Stomach (tissue), 19 donors: ENCODE measurements at places on chromosomes 7 and 10. TPM values are rescaled to one million over a fixed set of nuclear protein-coding genes. Genes with fewer than 3 reads are reported as not detected.

- no peak for DNase-seq
- no peak overlapping the region for H3K4me3 ChIP-seq
- no peaks in the 10 kb centered on the region for H3K27me3 ChIP-seq
- no peaks in the 10 kb centered on the region for H3K36me3 ChIP-seq
These were observed 65.2 kb upstream of the PODXL start for GRCh38 chr7:131621652-131622051.

DNA sequence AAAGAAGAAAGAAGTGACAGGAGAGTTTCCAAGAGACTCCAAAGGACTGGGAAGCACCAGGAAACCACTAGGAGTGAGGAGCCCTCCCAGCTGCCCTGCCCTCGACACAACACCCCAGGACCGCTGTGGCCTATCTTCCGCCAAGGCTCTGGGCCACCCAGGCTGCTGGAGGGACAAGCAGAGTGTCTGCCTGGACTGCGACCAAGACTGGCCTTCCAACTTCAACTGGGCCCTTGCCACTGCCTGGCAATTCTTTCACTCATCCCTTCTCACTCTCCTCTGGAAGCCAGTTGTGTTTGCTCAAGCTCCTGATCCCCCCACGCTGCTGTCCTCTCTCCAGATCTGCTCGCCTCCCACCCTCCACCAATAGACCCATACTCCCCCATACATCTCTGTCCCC lies 10.2 kb downstream of the KIAA1549 start:
- no peak overlapping the region for H3K27ac ChIP-seq
- H3K4me3 ChIP-seq, result no peak overlapping the region
- H3K27me3 ChIP-seq, result no peaks in the 10 kb centered on the region
- no peak for DNase-seq
- H3K4me1 ChIP-seq, result no peaks in the 10 kb centered on the region

DNA sequence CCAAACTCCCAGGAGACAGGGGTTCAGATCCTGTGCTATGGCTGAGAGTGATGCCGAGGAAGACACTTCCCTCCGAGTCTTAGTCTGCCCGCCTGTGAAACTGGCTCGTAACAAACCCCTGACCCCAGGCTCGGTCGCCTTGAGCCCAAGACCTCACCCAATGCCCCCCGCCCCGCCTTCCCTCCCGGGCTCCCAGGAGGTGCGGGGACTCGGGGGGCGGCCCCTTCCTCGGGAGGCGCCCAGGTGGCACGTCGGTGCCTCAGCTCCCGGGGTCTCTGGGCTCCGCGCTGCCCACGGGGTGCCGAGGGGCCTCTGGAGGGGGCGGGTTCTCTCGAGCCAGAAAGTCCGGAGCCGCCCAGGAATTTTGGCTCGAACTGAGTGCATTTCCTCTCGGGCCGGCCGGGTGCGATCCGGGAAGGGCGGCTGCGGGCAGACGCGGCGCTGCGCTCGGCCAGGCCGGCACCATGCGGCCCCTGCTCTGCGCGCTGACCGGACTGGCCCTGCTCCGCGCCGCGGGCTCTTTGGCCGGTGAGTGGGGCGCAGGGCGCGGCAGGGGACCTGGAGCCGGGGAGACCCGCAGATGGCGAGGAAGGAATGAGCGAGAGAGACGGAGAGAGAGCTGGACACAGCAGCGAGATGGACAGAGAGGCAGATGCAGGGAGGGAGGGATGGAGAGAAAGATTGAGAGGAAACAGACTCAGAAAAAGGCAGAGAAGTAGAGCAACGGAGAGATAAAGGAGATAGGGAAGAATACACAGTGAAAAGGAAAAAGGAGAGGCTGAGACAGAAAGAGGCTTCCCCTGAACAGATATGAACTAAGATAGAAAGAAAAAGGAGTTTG lies at the start of gene PLAC9:
Gene PLAC9, plus strand, starts transcription at position 432 of the 841 bp plus-strand sequence. Its CDS starts 33 bp downstream, at position 465.
- peak within 1 kb of the TSS; percentile 82 for H3K27ac ChIP-seq
- H3K4me1 ChIP-seq, result peaks cover 11% of the 10 kb centered on the region
- H3K36me3 ChIP-seq, result no peaks in the 10 kb centered on the region
- peak; percentile 77 for DNase-seq

- H3K27me3 ChIP-seq, result no peaks in the 10 kb centered on the region
- H3K4me1 ChIP-seq, result peaks cover 51% of the 10 kb centered on the region
- no peaks in the 10 kb centered on the region for H3K36me3 ChIP-seq
- H3K27ac ChIP-seq, result no peak overlapping the region
- H3K4me3 ChIP-seq, result no peak overlapping the region
These were observed 166.2 kb downstream of the FAM107B start for GRCh38 chr10:14608381-14609001.

- no peak overlapping the region for H3K4me3 ChIP-seq
- no peaks in the 10 kb centered on the region for H3K27me3 ChIP-seq
- DNase-seq, result no peak
These were observed 33.1 kb upstream of the MKLN1 start for GRCh38 chr7:131294553-131294952.

DNA sequence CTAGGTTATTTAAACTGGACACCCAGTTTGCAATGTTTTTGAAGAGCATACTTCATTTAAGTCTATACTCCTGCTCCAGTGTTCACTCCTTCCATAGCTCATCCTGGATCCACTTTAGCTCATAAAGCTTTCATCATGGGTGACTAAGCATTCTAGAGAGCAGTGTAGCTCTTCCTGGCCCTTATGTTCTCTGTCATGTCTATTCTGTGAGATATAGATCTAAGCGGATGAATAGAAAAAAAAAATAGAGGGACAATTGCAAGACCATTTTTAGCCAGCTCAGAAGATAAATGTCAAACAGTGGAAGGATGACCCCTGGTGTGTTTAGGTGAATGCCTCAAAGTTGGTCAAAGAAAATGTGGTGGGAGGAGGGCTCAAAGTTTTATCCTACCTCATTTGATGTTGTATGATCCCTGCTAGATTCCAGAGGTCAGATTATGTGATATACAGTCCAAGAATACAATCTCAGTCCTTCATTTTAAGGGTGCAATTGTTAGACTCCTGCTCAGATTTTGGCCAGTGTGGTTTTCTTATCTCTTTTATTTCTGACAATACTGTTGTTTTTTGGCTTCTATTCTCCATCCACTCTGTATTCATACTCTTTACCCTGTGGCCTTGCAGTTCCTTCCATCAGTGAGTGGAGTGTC lies 7.5 kb upstream of the HECW1 start:
- H3K27me3 ChIP-seq, result peaks cover 3% of the 10 kb centered on the region
- DNase-seq, result no peak
- H3K4me3 ChIP-seq, result no peak overlapping the region
- H3K27ac ChIP-seq, result no peak overlapping the region
- no peaks in the 10 kb centered on the region for H3K4me1 ChIP-seq

- H3K27me3 ChIP-seq, result no peaks in the 10 kb centered on the region
- no peak for DNase-seq
- no peak overlapping the region for H3K27ac ChIP-seq
- H3K4me3 ChIP-seq, result no peak overlapping the region
These were observed 114.7 kb downstream of the ODAD2 start for GRCh38 chr10:27884185-27884641.

Gene COPG2
- 7.6 TPM for total RNA-seq

DNA sequence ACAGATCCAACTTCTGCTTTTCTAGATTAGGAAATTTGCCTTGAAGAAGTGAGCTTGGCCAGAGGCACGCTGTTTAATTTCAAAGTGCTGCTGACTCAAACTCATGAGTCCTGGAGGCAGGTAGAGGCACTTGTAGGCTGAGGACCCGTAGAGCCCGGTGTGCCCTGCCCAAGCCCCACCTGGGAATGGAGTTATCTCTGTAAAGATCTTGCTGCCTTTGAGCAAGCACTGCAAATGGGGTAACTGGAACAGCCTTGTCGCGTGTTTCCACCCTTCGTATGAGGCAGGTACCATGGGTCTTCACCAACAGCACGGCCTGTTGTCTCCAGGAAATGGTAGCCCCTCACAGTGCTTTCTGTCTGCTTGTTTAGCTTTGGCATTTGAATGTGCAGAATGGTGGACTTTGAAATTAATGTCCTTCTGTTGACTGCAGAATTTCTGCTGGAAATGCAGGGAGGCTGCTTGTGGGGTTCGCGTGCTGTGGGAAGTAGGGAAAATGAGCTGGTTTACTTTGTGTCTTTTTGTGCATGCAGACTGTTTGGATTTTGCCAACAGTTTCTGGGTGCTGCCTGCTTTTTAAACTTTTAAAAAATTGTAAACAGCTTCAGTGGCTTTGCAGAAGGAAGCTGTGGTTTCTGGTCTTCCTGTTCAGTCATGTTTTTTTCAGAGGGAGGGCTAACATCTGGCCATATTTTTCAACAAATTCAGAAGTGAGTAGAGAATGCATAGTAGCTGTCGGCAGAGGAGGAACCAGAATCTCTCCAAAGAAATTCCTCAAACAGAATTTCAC lies 27.2 kb downstream of the CCM2 start:
- peaks cover 10% of the 10 kb centered on the region for H3K4me1 ChIP-seq
- H3K27me3 ChIP-seq, result no peaks in the 10 kb centered on the region
- peaks cover 15% of the 10 kb centered on the region for H3K36me3 ChIP-seq
- no peak for DNase-seq
- H3K27ac ChIP-seq, result peak overlapping the region; percentile 47

Gene PHKG1
- total RNA-seq, result not detected

Gene LRRC4
- total RNA-seq, result not detected

Gene LRRD1
- 1.8 TPM for total RNA-seq

Gene GNAT3
- not detected for total RNA-seq

GRCh38 chr10:69861251-69862240 lies 59.8 kb downstream of the COL13A1 start:
- H3K27ac ChIP-seq, result no peak overlapping the region
- H3K27me3 ChIP-seq, result no peaks in the 10 kb centered on the region
- no peaks in the 10 kb centered on the region for H3K36me3 ChIP-seq
- peak; percentile 71 for DNase-seq

DNA sequence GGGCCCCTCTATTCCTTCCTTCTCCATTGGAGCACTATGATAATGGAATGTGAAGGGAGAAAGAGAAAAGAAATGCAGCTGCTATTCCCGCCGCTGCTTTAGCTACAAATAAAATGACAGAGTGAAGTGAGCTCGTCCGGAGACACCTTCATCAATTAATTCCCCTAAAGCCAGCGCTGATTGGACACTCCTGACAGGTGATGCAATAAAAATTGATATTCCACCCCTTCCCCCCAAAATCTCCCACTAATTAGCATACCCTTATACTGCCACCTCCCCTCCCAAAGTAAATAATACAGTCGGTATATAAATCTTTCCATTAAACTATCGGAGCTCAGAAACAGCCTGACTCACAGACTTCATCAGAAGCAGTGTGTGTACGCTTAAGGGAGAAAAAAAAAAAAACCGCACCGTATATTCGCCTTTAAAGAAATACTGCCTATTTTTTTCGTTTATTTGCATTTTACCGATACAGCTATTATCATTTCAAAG lies 7.3 kb downstream of the SKIDA1 start:
- peak overlapping the region; percentile 80 for H3K27ac ChIP-seq
- H3K36me3 ChIP-seq, result no peaks in the 10 kb centered on the region
- peak overlapping the region; percentile 58 for H3K4me3 ChIP-seq
- DNase-seq, result peak; percentile 73

- no peak for DNase-seq
- H3K36me3 ChIP-seq, result no peaks in the 10 kb centered on the region
- H3K4me3 ChIP-seq, result no peak overlapping the region
- no peak overlapping the region for H3K27ac ChIP-seq
- no peaks in the 10 kb centered on the region for H3K4me1 ChIP-seq
These were observed 311.6 kb upstream of the LRRN3 start for GRCh38 chr7:110779339-110779738.

GRCh38 chr10:77289027-77289501 lies 348.5 kb downstream of the KCNMA1 start:
- no peak overlapping the region for H3K4me3 ChIP-seq
- H3K36me3 ChIP-seq, result no peaks in the 10 kb centered on the region
- H3K4me1 ChIP-seq, result peaks cover 19% of the 10 kb centered on the region
- no peaks in the 10 kb centered on the region for H3K27me3 ChIP-seq

Gene SGMS1
- 75.5 TPM for total RNA-seq

Gene SOSTDC1
- total RNA-seq, result 18.7 TPM

Gene ARHGEF35
- total RNA-seq, result 23.5 TPM

DNA sequence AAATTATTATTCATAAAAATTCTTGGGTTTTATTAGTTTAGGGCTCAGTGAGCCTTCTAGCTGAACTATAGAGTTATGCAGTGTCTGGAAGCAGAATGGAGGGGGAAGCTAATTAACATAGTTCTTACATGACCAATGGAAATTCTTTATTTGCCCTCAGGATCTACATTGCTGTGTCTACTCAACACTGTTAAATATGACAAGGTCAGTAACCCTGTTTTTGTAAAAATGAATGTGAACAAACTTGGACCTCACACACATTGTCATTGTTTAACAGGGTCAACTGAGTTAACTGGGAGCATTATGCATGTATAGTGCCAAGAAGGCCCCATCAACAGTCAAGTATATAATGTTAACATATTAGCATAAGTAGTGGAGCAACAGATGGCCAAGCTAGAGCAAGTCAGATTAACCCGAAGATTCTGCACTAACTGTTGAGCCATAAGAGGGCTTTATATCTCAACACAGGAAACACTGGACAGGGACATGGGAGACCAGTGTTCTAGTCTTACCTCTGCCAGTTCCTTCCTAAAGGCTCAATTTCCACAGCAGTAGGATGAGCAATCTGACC lies 122.5 kb upstream of the SEM1 start:
- no peaks in the 10 kb centered on the region for H3K36me3 ChIP-seq
- H3K4me3 ChIP-seq, result no peak overlapping the region
- no peak for DNase-seq
- H3K27me3 ChIP-seq, result no peaks in the 10 kb centered on the region

- DNase-seq, result peak; percentile 74
- peaks cover 10% of the 10 kb centered on the region for H3K4me1 ChIP-seq
- H3K36me3 ChIP-seq, result no peaks in the 10 kb centered on the region
- H3K4me3 ChIP-seq, result peak overlapping the region; percentile 58
- H3K27ac ChIP-seq, result peak overlapping the region; percentile 68
- H3K27me3 ChIP-seq, result no peaks in the 10 kb centered on the region
These were observed 6.7 kb downstream of the SKIDA1 start for GRCh38 chr10:21518641-21519396.

GRCh38 chr10:110833234-110833940 lies 38.3 kb upstream of the PDCD4 start:
- peak; percentile 77 for DNase-seq
- H3K27ac ChIP-seq, result peak overlapping the region; percentile 88
- no peaks in the 10 kb centered on the region for H3K27me3 ChIP-seq
- H3K4me3 ChIP-seq, result no peak overlapping the region

Gene TCAF2
- 2.9 TPM for total RNA-seq

Gene ST8SIA6
- total RNA-seq, result not detected

DNA sequence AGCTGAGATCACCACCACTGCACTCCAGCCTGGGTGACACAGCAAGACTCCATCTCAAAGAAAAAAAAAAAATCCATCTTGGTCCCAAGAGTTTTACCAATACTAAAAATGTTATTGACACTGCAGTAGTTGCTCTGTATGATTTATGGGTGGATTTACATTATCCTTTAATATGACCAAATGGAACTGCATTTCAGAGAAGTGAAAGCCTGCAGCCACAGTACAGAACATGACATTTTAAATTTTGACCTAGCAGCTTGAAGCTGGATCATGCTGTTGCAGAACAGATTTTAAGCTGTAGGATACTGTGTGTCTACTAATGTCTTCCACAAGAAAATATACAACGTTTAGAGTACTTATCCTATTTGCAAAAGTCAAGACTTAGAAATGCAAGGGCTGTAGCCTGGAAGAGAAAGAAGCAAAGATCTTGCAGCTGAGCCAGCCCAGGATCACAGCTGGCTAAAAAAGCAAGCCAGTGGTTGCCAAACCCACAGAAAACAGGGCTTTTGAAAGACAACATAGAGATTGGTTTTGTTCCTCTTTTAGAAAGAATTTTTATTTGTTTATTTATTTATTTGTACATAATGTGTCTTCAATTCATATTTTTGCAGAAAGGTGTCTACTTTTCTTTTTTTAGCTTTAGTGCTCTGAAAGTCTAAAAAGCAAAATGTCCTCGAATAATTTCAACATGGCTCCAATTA lies 55.2 kb upstream of the WNT16 start:
- no peak for DNase-seq
- no peaks in the 10 kb centered on the region for H3K36me3 ChIP-seq
- no peak overlapping the region for H3K27ac ChIP-seq
- no peaks in the 10 kb centered on the region for H3K4me1 ChIP-seq
- no peaks in the 10 kb centered on the region for H3K27me3 ChIP-seq
